ENCODE measurements at places on chromosomes 1 and 21. TPM values are rescaled to one million over a fixed set of nuclear protein-coding genes. Genes with fewer than 3 reads are reported as not detected.

The TRIM62 gene
- 8.1 TPM for total RNA-seq

The CFHR1 gene
- not detected for total RNA-seq

The OLIG1 gene
- not detected for total RNA-seq

The FAM72D gene
- total RNA-seq = 38.3 TPM

The S100A7A gene
- total RNA-seq = not detected

The LRRC38 gene
- not detected for total RNA-seq

The NCF2 gene
- total RNA-seq = 22.6 TPM

The DIRAS3 gene
- 1.0 TPM for total RNA-seq

The DYNLT4 gene
- total RNA-seq = not detected

The IARS2 gene
- total RNA-seq = 49.5 TPM

The KCNK2 gene
- total RNA-seq = not detected

The SYT14 gene
- total RNA-seq = not detected

The SH2D1B gene
- not detected for total RNA-seq

The DLGAP3 gene
- total RNA-seq = 1.8 TPM

The TPTE gene
- not detected for total RNA-seq

The LIPI gene
- not detected for total RNA-seq

The OR1C1 gene
- not detected for total RNA-seq

The CGN gene
- total RNA-seq = 0.69 TPM

The GPR3 gene
- total RNA-seq = 0.91 TPM

The SLC9C2 gene
- total RNA-seq = not detected

The INKA2 gene
- total RNA-seq = 4.3 TPM

The BTBD19 gene
- 16.8 TPM for total RNA-seq

The SLC2A5 gene
- not detected for total RNA-seq

The ASH1L gene
- 47.2 TPM for total RNA-seq

The AKR7A3 gene
- 0.46 TPM for total RNA-seq

The SLFNL1 gene
- total RNA-seq = 0.35 TPM

The TFF3 gene
- total RNA-seq = not detected

The TIE1 gene
- 0.65 TPM for total RNA-seq

The RPTN gene
- total RNA-seq = not detected

The HPDL gene
- 5.9 TPM for total RNA-seq

The MTX1 gene
- total RNA-seq = 27.4 TPM

The GPR161 gene
- 1.4 TPM for total RNA-seq

The FCRL4 gene
- total RNA-seq = not detected

The KIF14 gene
- 15.8 TPM for total RNA-seq

The SELE gene
- total RNA-seq = not detected

The TNFSF18 gene
- total RNA-seq = not detected

The PCP4 gene
- total RNA-seq = not detected

The MMEL1 gene
- total RNA-seq = 1.9 TPM

The FAM20B gene
- total RNA-seq = 30.3 TPM

The EXO1 gene
- total RNA-seq = 56.2 TPM

The PGLYRP4 gene
- 0.21 TPM for total RNA-seq

The CRYAA gene
- not detected for total RNA-seq

The TTLL7 gene
- 5.0 TPM for total RNA-seq

The PAPPA2 gene
- 3.3 TPM for total RNA-seq
